Forelimb muscle (tissue), 1 donor: ENCODE measurements at places on chromosomes 7 and 10. TPM values are rescaled to one million over a fixed set of nuclear protein-coding genes. Genes with fewer than 3 reads are reported as not detected.
A peak's percentile ranks its signal among the peaks of the same experiment; 100 is the strongest.

DNA sequence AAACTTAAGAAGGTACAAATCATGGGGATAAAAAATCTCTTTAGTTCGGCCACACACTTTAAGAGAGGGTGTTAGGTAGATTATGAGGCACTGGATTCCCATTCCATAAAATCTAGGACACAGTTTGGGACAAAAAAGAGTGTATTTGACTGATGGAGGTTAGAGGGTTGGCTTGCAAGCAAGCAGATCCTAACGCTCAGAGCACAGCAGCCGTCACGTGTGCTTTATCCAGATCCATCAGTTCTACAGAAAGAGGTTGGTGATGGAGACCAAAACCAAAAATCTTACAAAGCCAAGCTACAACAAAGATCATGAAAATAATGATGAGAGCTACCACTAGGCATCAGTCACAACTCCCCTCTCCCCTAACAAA, 549.4 kb downstream of the TNS3 start:
- no peak for DNase-seq

DNA sequence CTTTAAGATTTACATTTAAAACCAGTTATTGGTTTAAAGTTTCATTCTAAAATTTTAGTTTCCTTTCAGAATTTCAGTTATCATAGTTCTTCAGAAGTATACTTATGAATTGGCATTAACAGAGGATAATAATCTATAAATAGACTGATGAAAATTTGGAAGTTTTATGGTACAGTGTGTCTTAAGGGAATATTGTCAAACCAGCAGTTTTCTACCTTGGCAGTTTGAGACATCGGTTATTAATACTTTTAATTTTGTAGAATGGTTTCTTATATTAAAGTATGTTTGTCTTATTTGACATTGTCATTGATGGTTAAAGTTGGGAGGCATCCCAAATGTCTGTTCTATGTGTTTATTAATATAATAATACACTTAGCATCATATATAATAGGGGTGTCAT, 2.0 kb downstream of the AHR start:
- DNase-seq = no peak

- DNase-seq = no peak
Measured at GRCh38 chr10:31071232-31072005, 39.8 kb upstream of the ZNF438 start.

DNA sequence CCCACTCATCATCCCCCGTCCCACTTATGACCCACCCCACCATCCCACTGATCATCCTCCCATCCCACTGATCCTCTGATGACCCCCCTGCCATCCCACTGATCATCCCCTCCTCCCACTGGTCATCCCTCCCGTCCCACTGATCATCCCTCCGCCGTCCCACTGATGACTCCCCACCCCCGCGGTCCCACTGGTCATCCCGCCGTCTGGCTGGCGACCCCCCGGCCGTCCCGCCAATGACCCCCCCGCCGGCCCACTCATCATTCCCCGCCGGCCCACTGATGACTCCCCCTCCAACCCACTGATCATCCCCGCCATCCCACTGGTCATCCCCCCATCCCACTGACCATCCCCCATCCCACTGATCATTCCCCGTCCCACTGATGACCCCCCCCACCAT, 161.1 kb downstream of the GRM8 start:
- no peak for DNase-seq

DNA sequence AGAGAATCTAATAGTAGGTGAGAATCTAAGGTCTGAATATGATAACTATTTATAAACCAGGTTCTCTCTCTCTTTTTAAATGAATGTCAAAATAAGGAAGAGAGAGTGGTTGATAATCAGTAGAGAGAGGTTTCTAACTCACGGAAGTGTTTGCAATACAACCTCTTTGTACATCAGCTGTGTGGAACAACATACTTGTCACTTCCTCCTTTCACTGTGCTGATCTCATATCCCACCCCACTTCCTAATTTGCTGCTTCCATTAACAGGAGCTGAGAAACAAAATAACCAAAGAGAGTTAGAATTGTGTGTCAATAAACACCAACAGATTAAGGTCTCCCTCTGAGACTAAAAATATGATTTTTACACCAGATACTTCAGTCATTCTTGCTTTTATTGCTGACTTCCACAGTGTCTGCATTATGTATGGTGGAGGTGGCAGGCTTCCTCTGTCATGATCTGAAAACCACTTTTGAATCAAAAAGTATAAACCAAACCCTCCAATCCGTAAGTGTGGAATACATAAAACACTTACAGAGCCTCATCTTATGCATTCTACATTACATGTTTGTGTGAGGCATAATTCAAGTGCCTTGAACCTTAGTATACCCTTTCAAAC, 25.0 kb downstream of the CACUL1 start:
- no peak for DNase-seq

The FAM25A gene
- not detected for polyA plus RNA-seq

DNA sequence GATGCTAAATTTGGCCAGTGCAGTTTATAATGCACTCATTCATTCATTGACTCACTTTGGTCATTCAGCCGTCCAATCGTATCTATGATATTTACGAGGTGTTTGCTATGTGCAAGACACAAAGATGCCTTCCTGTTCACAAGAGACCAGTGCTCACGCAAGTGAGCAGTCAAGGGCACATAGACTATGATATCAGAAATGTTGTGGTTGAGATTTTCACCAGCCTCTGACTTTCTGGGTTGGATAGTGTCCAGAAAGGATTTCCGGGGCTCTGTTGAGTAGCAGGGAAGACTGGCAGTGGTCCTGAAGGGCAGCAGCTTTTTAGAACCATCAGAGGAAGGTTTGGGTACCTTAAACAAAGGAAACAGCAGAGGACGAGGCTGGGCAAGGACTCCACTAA, 191.8 kb downstream of the GALNT17 start:
- no peak for DNase-seq

DNA sequence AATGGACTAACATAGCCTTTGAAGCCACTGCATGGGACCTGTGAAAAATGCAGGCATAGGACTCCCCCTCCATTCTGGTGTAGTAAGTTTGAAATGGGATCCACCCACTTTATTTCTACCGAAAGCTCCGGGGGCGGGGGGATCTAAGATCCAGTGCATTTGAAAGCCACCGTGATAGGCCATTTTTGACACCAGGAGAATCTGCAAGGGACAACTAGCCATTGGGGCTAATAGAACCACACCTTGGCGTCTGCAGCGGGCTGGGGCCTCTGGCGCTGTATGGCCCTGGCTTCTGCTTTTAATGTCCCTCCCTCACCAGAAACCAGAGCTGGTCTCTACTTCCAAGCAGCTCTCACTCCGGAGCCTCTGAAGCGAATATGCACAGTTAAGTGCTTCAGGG, 60.1 kb upstream of the GPR26 start:
- DNase-seq = no peak

The CDH23 gene
- polyA plus RNA-seq = 4.1 TPM

- peak; percentile 25 for DNase-seq
Measured at GRCh38 chr10:58326967-58327381, 7.8 kb upstream of the UBE2D1 start.

GRCh38 chr7:103541026-103541425, 95.0 kb upstream of the SLC26A5 start:
- DNase-seq = no peak

- DNase-seq = no peak
Measured at GRCh38 chr7:32318300-32319011, 171.7 kb downstream of the LSM5 start.

DNA sequence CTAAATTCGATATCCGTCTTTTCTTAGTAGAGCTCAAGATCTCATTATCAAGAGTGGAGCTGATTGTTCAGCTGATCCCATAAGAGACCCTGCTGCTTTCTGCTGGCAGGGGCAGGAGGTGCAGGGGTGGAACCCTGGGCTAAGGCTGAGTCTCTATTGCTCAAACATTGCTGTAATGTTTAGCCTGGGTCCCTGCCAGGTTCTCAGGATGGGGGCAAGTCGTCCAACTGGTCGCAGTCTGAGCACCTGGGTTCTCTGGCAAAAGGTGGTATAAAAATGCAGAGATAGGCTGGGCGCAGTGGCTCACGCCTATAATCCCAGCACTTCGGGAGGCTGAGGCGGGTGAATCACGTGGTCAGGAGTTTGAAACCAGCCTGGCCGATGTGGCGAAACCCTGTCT, 62.0 kb upstream of the NRBF2 start:
- DNase-seq = no peak

- DNase-seq = no peak
Measured at GRCh38 chr7:11817111-11817740, 14.8 kb downstream of the THSD7A start.

DNA sequence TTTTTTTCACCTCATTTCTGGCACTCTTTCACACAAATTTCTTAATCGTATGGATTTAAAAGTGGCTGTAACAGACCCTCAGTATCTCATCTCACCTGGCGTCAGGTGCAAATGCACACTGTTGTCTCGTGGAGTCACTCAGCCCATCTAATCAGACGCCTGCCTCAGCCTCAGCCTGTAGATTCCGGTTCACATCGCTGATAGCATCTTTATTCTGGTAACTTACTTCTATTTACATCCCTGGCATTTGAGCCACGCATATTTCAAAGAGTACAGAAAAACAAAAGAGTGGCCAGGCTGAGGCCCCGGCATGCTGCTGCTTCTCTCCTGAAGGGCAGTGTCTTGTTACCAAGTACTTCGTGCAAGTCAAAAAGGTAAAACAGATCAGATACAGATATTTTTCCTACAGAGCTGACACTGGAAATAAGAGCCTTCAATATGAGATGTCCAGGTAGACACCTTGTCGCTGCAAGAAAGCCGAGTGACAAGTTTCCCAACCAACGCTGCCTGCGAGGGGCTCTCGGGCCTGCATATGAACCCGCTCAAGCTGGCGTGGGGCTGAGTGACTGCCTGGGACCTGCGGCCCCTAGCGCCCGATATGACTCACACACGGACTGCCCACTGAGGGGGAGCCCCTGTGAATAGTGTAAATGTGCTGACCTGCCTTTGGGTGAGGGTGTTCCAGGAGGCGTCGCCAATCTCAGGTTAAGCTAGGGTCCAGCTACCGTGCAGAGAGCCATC, 4.3 kb downstream of the VIPR2 start:
- no peak for DNase-seq

DNA sequence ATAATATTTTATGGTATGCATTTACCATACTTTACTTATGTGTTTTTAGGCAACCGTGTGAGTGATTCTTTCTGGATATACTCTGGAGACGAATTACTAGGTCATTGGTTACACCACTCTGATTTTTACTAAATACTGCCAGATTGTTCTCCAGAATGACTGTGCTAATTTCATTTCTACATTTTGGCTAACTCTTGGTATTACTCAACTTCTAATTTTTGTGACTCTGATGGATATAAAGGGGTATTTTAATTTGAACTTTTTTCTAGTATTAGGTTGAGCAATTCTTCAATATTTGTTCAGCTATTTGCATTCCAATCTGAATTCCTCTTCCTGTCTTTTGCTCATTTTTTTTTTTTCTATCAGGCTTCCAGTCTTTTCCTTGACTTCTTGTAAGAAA, 223.6 kb downstream of the MDFIC start:
- DNase-seq = no peak

The DOCK1 gene
- polyA plus RNA-seq = 26.7 TPM

- no peak for DNase-seq
Measured at GRCh38 chr10:89213191-89213808, 6.2 kb upstream of the CH25H start.

DNA sequence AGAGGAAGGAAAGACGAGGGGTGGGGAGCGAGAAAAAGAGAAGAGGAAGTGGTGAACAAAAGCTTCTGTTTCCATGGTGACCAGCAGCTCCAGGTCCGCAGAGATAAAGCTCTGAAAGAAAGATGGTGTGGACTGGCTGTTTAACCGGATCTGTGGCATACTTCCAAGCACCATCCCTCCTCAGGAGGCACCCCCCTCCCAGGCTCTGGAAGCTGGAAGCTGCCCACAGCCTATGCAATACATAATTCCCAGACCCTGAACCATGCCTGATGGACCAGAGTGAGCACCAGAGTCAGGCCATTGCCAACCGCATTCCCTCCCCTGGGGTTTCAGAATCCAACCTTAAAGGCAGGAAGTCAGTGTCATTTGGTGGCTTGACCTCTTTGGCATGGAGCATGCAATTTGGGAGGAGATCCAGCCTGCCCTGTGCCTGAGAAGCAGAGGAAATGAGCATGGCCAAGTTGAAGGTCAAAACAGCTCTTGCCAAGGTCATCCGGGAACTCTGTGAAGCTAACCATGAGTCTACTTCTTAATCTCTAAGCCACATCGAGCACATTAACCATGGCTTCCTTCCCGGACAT, 22.2 kb upstream of the CPXM2 start:
- no peak for DNase-seq

DNA sequence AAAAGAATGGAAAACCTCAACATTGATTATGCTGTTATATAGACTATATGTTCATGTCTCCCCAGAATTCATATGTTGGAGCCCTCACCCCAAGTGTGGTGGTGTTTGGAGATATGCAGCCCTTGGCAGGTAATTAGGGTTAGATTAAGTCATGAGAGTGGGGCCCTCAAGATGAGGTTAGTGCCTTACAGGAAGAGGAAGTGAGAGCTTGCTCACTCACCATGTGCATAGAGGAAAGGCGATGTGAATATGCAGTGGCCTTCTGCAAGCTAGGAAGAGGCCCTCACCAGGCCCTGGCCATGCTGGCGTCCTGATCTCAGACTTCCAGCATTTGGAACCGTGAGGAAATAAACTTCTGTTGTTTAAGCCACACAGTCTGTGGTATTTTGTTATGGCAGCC, 14.8 kb downstream of the ZNF33A start:
- no peak for DNase-seq

GRCh38 chr10:16832351-16833080, 15.3 kb upstream of the RSU1 start:
- no peak for DNase-seq

The SLC18A3 gene
- not detected for polyA plus RNA-seq

The PHTF2 gene
- polyA plus RNA-seq = 17.2 TPM

DNA sequence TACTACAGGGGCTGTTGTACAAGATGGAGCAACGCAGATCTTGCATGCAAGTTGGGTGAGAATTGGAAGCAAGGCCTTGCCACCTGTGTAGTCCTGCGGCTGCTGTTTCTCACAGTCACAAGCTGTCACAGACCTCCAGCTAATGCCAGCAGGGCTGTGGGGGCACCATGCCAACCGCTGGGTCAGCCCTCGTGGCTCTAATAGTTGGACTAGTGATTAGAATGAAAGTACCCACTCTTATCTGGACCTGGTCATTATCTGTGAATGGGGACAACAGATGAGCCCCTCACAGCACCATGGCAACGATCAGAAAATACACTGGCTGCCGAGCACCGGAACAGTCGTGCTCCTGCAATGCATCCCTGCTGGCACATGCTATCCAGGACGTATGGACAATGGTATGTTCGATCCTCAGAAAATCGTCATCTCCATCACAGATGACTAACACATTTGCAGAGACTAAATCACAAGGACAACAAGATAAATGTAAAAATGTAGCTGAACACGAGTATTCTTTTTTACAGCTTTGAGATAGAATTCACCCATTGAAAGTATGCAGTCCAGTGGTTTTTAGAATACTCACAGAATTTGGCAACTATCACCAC, 80.4 kb upstream of the CALN1 start:
- DNase-seq = no peak

DNA sequence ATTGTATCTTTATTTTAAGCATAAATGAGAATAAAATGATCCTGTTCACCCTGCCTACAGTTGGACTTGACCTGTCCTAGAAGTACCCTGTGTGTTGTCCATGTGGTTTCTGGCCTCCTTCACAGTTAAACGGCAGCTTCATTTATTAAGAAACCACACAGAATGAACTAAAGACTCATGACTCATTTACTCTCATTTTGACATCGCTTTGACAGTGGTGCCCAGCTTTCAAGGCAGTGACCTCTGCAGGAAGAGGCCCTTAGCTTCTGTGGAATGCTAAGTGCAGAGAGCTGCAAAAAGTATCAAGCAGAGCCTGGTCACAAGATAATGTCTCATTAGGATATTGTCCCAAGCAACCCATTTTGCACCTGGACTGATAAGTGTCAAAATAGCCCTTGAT, 93.4 kb downstream of the AVL9 start:
- no peak for DNase-seq

The SRRM3 gene
- 0.63 TPM for polyA plus RNA-seq

GRCh38 chr10:102072673-102073527, 7.8 kb downstream of the HPS6 start:
- DNase-seq = no peak
